ENCODE measurements at places on chromosomes 16 and 17.

GRCh38 chr16:4574919-4575705 is 19.0 kb downstream of the C16orf96 start:
- DNase-seq: no peak

- DNase-seq: no peak
Measured at GRCh38 chr16:86665319-86665675, 86.9 kb downstream of the FOXL1 start.

DNA sequence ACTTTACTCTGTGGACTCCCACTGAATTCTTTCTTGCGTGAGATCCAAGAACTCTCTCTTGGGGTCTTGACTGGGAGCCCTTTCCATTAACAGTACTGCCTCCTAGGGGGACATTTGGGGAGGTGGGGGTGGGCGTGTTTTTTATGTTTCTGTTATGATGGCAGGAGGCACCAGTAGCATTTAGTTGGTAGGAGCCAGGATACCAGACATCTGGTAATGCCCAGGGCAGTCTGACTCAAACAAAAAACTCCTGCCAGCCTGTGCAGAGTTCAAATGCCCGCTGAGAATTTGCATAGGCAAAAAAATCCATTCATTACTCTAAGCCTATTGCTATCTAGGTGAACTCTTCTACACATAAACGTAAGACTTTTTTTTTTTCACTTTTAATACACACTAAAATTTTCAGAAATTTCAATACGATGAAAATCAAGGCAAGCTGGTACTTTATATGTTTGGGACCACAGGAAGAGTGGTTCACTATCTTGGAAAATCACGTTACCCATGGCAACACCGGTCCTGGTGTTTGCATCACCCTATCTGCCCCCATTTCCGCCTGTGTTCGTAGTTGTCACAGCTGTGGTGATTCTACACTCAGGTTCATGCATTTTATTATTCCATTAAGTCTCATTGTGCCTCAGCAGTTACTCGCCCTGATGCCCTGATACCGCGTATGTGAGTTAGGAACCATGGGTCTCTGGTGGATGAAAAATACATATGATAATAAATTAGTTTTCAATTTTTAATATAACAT is 121.1 kb upstream of the XYLT1 start:
- no peak for DNase-seq

DNA sequence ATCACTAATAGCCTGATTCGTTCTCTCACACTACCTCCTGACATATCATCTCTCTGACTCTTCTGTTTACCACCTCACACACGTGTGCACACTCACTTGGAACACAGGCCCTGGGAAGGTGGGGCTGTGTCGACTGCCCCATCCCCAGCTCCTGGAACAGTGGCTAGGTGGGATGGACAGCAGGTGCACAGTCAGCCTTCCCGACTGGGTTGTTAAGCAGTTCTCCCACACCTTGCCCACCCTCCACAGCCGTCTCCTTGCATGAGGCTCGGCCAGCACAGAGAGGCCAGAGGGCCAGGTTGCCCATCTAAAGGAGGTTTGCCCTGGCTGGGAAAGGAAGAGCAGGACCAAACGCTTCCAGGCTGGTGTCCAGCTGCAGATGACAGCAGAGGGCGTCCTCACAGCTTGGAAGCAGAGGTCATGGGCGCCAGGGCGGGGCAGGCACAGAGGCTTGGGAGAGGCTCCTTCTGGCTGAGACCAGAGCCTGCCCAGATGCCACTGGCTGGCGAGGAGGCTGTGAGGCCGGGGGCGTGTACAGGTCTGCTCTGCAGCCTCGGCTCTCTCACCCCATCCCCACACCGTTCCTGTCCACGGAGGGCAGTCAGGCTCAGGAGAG is 92.8 kb downstream of the AMFR start:
- no peak for DNase-seq

DNA sequence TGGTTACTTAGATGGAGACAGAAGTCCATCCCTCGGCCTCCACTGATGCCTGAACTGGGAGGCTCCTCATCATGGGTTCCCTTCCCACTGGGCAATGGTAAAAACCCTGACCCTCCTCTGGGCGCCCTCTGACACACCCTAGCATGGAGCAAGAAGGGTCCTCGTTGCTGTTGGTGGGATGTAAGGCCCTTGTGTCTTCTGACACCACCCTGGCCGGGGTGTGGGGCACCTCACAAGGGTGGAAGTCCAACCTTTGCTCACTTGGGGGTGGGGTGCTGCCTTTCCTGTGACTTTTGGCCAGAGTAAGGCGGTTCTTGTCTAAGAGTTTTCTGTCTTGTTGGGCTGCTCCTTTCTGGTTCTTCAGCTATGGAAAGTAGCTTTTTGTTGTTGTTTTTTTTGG is 28.7 kb downstream of the MPRIP start:
- DNase-seq: no peak

DNA sequence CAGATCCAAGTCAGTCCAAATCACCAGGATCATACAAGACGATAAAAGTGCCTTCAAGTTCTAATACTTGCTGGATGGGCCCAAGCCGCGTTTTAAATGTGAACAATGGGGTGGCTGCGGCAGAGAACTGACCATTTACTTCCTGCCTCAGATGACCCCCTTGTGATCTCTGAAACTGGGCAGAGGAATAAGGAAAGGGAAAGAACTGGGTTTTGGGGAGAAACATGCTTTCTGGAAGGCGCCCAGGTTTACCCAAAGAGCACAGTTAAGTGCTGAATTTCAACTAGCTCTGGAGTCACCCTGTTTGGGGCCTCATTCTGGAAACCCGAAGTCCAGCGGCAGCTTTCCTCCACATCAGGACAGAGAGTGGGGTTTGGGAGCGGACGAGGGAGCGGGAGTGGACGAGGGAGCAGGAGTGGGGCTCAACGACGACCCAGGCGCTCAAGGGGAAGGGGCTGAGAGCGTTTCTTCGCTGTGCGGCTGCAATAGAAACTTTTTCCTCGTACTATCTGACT is 1.6 kb downstream of the FAM20A start:
- no peak for DNase-seq

GRCh38 chr17:13337864-13338371 is 263.8 kb downstream of the HS3ST3A1 start:
- DNase-seq: no peak

DNA sequence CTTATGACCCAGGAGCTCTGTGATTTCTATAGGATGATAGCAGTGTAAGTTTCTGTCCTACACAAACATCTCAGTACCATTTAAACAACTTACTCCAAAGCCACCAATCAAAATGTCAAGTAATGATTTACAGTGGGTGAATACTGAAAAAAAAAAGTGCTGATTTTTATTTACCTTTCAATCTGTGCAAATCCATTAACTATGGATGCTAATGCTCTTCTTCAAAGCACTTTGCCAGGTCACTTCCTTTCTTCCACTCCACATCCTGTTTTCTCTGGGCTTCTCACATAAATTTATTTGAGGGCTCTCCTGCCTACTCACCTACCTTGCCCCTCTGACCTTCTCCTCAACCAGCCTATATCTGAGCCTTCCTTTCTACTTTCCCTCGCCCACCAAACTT is 101.6 kb downstream of the SKAP1 start:
- DNase-seq: no peak

- no peak for DNase-seq
Measured at GRCh38 chr16:2398520-2398919, 30.7 kb upstream of the CCNF start.

- no peak for DNase-seq
Measured at GRCh38 chr17:35847006-35847405, 21.7 kb downstream of the HEATR9 start.

DNA sequence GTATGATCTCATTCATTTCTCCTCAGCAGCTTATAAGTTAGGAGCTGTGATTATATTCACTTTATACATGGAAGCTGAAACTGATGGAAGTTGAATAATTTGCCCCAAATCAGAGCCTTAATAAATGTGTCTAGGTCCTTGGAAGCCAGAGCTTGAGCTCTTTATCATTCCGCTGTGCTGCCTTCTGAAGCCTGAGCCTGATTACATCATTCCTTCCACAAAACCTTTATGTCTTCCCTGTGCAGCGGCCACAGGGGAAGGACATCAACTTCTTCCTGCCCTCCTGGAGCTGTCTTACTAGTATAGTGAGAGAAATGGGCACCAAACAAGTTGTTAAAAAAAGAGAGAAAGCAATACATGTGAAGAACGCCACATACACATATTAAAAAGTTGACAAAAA is 6.8 kb downstream of the TNRC6C start:
- no peak for DNase-seq

- DNase-seq: no peak
Measured at GRCh38 chr17:32769846-32770245, 107.1 kb downstream of the MYO1D start.

All from brain pericyte (primary cell).